ENCODE measurements at places on chromosomes 3 and 15.

- H3K27me3 ChIP-seq = peaks cover 37% of the 10 kb centered on the region
- H3K27ac ChIP-seq = no peak overlapping the region
- H3K36me3 ChIP-seq = no peaks in the 10 kb centered on the region
- H3K4me3 ChIP-seq = peak overlapping the region; percentile 45
- DNase-seq = no peak
Measured at GRCh38 chr15:68558318-68559305, 20.2 kb upstream of the CORO2B start.

DNA sequence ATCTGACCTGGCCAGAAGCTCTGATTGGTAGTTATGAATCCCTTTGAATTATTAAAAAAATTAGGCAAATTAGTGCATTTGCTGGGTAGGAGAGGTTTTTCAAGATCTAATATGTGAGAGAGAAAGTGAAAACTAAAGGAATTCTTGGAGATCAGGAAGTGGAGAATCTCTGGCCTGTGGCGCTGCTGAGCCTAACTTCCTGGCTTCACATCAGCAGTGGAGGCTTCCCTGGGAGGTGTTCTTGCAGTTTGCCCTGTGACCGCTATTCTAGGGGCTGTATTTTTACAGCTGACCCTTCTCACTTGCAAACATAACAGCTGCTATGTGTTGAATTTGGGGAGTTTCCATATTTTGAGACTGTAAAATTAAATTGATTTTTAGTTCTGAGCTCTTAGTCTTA lies 166.4 kb downstream of the ATG7 start:
- DNase-seq = no peak
- no peak overlapping the region for H3K27ac ChIP-seq
- H3K36me3 ChIP-seq = no peaks in the 10 kb centered on the region
- no peaks in the 10 kb centered on the region for H3K4me1 ChIP-seq

DNA sequence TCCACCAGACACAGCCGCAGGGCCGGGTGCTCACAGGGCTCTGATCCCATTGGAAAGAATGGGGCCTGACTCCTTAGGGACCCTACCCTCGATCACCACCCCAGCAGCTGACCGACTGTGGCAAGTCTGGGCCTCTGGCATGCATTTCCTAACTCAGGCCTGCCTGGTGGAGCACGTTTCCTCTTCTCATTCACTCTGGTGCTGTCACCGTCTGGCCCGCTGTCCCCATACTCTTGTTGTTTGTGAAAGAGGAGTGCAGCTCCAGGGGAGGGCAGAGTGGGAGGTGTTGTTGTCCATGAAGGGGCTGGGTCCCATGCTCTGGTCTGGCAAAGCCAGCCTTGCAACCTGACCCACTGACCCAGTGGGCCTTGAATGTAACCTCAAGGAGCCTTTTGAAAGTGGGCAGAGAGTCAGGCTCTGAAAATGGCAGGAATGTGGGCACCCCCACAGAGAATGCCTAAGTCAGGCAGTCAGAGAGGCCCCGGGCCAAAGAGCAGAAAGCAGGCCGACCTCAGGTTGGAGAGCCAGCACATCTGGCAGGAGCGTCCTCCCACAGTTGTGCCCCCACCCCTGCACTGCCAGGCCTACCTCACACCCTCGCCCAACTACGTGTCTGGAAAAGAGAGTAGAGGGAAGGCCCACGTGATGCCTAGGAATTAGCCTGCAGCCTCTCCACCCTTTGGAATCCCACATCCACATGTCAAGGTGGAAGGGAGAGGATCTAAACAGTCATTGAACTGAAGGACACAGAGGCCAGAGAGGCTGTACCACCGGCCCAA lies 10.9 kb downstream of the SEMA7A start:
- H3K4me3 ChIP-seq = no peak overlapping the region
- H3K27ac ChIP-seq = peak overlapping the region; percentile 23
- no peaks in the 10 kb centered on the region for H3K27me3 ChIP-seq
- DNase-seq = no peak

- no peaks in the 10 kb centered on the region for H3K27me3 ChIP-seq
- no peak for DNase-seq
- H3K4me1 ChIP-seq = no peaks in the 10 kb centered on the region
- peaks cover 13% of the 10 kb centered on the region for H3K36me3 ChIP-seq
Measured at GRCh38 chr3:9809239-9809614, 835 bp upstream of the TTLL3 start.

DNA sequence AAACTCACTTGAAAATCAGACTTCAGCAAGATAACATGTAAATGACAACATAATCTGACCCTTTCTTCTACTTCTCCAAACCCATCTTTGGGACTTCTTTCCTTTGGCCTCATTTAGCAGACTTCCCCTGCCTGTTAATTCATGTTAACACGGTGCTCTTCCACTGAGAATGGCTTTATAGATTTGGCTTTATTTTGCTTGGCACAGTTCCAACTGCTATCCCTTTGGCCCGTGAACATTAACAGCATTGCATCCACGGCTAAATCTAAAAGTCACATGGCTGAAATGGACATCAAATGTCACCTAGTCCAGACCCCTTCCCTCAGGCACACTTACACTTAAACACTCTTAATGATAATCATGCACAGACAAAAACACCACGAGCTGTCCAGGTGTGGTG lies 3.8 kb downstream of the ZMAT3 start:
- peaks cover 4% of the 10 kb centered on the region for H3K4me1 ChIP-seq
- no peak overlapping the region for H3K4me3 ChIP-seq
- H3K27me3 ChIP-seq = peaks cover under 1% of the 10 kb centered on the region
- no peak for DNase-seq
- H3K36me3 ChIP-seq = peaks cover 46% of the 10 kb centered on the region

- no peak for DNase-seq
- H3K4me1 ChIP-seq = peaks cover 4% of the 10 kb centered on the region
- H3K27me3 ChIP-seq = no peaks in the 10 kb centered on the region
- no peaks in the 10 kb centered on the region for H3K36me3 ChIP-seq
- H3K4me3 ChIP-seq = no peak overlapping the region
Measured at GRCh38 chr3:124131580-124131979, 139.7 kb upstream of the ROPN1 start.

GRCh38 chr3:4426261-4426781 lies 40.7 kb downstream of the SUMF1 start:
- H3K4me3 ChIP-seq = no peak overlapping the region
- DNase-seq = no peak
- no peaks in the 10 kb centered on the region for H3K4me1 ChIP-seq
- H3K27me3 ChIP-seq = no peaks in the 10 kb centered on the region

GRCh38 chr15:43948691-43949325 lies 122.0 kb downstream of the WDR76 start:
- peaks cover 2% of the 10 kb centered on the region for H3K4me1 ChIP-seq
- H3K36me3 ChIP-seq = no peaks in the 10 kb centered on the region
- no peak for DNase-seq
- H3K27me3 ChIP-seq = no peaks in the 10 kb centered on the region
- H3K4me3 ChIP-seq = no peak overlapping the region

GRCh38 chr3:128488991-128489673 lies 3.9 kb downstream of the GATA2 start:
- H3K36me3 ChIP-seq = no peaks in the 10 kb centered on the region
- H3K4me3 ChIP-seq = peak overlapping the region; percentile 60
- H3K27ac ChIP-seq = no peak overlapping the region
- peaks cover 98% of the 10 kb centered on the region for H3K27me3 ChIP-seq
- peaks cover 28% of the 10 kb centered on the region for H3K4me1 ChIP-seq

- no peak overlapping the region for H3K4me3 ChIP-seq
- DNase-seq = no peak
Measured at GRCh38 chr3:37491776-37492175, 317.4 kb upstream of the LRRFIP2 start.

- H3K4me1 ChIP-seq = no peaks in the 10 kb centered on the region
- no peak for DNase-seq
- no peaks in the 10 kb centered on the region for H3K36me3 ChIP-seq
- H3K4me3 ChIP-seq = no peak overlapping the region
- H3K27me3 ChIP-seq = no peaks in the 10 kb centered on the region
Measured at GRCh38 chr15:24878153-24878552, 76.6 kb upstream of the SNRPN start.

DNA sequence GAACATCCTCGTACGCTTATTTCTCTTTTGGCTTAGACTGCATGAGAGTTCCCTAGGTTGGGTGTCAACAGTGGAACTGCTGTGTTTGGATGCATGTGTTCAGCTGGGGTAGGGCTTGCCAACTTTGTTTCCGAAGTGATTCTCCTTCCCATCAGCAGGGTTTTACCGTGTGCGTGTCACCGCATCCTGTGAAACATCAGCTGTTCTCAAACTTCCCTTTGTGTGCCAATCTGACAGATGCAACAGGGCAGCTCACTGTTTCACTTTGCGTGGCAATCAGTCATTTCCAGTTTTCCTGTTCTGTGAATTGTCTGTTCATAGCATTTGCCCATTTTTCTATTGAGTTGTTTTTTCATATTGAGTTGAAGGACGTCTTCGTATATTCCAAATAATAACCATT lies 218.8 kb downstream of the VPS13C start:
- H3K27ac ChIP-seq = no peak overlapping the region
- H3K27me3 ChIP-seq = peaks cover 7% of the 10 kb centered on the region
- no peak for DNase-seq
- no peak overlapping the region for H3K4me3 ChIP-seq
- H3K4me1 ChIP-seq = no peaks in the 10 kb centered on the region

- no peaks in the 10 kb centered on the region for H3K36me3 ChIP-seq
- H3K4me1 ChIP-seq = peaks cover 8% of the 10 kb centered on the region
- no peaks in the 10 kb centered on the region for H3K27me3 ChIP-seq
- no peak overlapping the region for H3K4me3 ChIP-seq
- no peak overlapping the region for H3K27ac ChIP-seq
Measured at GRCh38 chr15:51844747-51845426, 15.4 kb downstream of the TMOD3 start.

GRCh38 chr3:60096403-60096802 lies 1046.6 kb upstream of the CFAP20DC start:
- H3K4me1 ChIP-seq = no peaks in the 10 kb centered on the region
- no peak overlapping the region for H3K27ac ChIP-seq
- no peak for DNase-seq
- no peaks in the 10 kb centered on the region for H3K27me3 ChIP-seq

GRCh38 chr3:65618599-65618998 lies 420.1 kb downstream of the MAGI1 start:
- no peak for DNase-seq
- H3K27ac ChIP-seq = no peak overlapping the region
- H3K27me3 ChIP-seq = no peaks in the 10 kb centered on the region
- no peak overlapping the region for H3K4me3 ChIP-seq
- no peaks in the 10 kb centered on the region for H3K36me3 ChIP-seq
- H3K4me1 ChIP-seq = peaks cover 16% of the 10 kb centered on the region

GRCh38 chr3:24162929-24163328 lies 217.8 kb downstream of the NR1D2 start:
- H3K4me1 ChIP-seq = peaks cover 2% of the 10 kb centered on the region
- no peak for DNase-seq
- H3K4me3 ChIP-seq = no peak overlapping the region
- no peaks in the 10 kb centered on the region for H3K27me3 ChIP-seq

DNA sequence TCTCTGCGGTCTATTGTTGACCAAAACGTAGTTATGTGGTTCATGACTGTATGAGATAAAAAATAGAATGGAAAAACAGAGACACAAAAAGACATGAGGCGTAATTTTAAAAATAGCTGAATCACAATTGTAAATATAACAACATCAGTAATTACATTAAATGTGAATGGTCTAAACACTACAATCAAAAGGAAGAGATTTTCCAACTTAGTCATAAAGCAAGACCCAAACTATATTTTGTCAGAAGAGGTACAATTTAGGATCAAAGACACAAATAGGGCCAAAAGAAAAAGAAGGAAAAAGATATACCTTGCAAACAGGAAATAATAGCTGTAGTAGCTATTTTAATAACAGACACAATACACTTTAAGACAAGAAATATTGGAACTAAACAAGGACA lies 61.5 kb downstream of the LRRC28 start:
- no peak overlapping the region for H3K4me3 ChIP-seq
- no peak overlapping the region for H3K27ac ChIP-seq
- no peaks in the 10 kb centered on the region for H3K4me1 ChIP-seq
- no peaks in the 10 kb centered on the region for H3K27me3 ChIP-seq
- no peaks in the 10 kb centered on the region for H3K36me3 ChIP-seq

- no peak for DNase-seq
- H3K4me3 ChIP-seq = no peak overlapping the region
- no peaks in the 10 kb centered on the region for H3K27me3 ChIP-seq
- peaks cover 4% of the 10 kb centered on the region for H3K4me1 ChIP-seq
Measured at GRCh38 chr15:66819084-66819483, 117.0 kb downstream of the SMAD6 start.

- no peak for DNase-seq
- H3K4me3 ChIP-seq = peak overlapping the region; percentile 98
- peaks cover 1% of the 10 kb centered on the region for H3K4me1 ChIP-seq
- no peaks in the 10 kb centered on the region for H3K27me3 ChIP-seq
Measured at GRCh38 chr3:129182390-129183185, 1.1 kb downstream of the CNBP start.

GRCh38 chr15:39167164-39168058 lies 413.5 kb upstream of the THBS1 start:
- H3K4me3 ChIP-seq = no peak overlapping the region
- H3K27ac ChIP-seq = no peak overlapping the region
- peaks cover 6% of the 10 kb centered on the region for H3K4me1 ChIP-seq
- H3K27me3 ChIP-seq = no peaks in the 10 kb centered on the region

- DNase-seq = no peak
- no peak overlapping the region for H3K4me3 ChIP-seq
- no peaks in the 10 kb centered on the region for H3K27me3 ChIP-seq
- no peak overlapping the region for H3K27ac ChIP-seq
- H3K4me1 ChIP-seq = peaks cover 14% of the 10 kb centered on the region
Measured at GRCh38 chr15:64875641-64876223, 34.0 kb downstream of the PLEKHO2 start.

DNA sequence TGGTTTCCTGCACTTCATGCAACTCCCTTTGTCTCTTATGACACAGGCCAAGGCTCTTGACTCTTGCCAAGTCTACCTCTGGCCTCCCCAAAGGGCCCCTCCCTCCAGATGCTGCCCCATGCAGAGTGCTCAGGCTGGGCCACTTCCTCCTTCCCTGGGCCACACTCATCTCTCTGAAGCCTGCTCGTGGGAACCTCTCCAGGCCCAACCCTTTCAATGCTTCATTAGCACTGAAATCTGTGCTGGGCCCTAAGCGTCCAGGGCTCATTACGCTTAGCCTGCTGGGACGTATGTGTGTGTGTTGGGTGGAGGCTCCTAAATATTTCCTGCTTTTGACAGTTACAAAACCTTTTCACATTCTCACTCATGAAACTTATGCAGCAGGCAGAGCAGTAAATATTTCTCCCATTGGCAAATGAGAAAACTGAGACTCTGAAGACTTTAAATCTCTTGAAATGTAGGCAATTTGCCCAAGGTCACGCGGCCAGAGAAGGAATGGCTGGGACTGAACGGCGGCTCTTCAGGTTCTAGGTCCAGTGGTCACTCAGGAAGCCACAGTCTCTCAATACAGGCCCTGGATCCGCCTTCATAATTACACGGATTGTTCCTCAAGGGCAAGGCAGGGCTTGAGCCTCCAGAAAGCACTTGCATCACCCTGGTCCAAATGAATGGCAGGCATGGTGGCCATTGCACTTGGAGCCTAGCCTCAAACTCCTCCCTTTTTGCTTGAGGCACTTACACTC lies 241.7 kb upstream of the HES1 start:
- no peaks in the 10 kb centered on the region for H3K27me3 ChIP-seq
- H3K4me3 ChIP-seq = no peak overlapping the region
- H3K27ac ChIP-seq = no peak overlapping the region
- peaks cover 33% of the 10 kb centered on the region for H3K4me1 ChIP-seq
- DNase-seq = no peak

Data from neuronal stem cell (in vitro differentiated cells).